ENCODE measurements at places on chromosomes 5 and 9.

- no peak for DNase-seq
Measured at GRCh38 chr5:79793722-79794121, 104.1 kb downstream of the CMYA5 start.

DNA sequence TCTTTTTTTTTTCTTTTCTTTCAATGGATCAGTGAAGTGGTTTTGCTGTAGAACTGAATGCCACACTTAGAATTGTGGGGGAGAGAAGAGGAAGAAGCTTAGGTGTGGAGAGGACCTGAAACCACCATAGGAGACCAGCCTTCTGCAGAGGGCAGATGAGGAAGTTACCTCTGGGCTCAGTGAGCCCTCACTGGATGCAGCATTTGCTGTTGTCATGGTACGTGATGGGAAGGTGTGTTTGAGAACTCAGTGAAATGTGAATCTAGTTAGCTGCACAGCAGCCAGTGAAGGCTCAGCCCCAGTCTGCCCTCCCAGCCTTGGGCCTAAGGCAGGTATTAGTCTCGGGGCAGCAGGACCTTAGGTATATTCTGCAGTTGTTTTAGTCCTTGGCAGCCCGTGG is 17.5 kb downstream of the CYFIP2 start:
- no peak for DNase-seq

GRCh38 chr5:176184608-176185132 is 53.6 kb upstream of the SIMC1 start:
- no peak for DNase-seq

DNA sequence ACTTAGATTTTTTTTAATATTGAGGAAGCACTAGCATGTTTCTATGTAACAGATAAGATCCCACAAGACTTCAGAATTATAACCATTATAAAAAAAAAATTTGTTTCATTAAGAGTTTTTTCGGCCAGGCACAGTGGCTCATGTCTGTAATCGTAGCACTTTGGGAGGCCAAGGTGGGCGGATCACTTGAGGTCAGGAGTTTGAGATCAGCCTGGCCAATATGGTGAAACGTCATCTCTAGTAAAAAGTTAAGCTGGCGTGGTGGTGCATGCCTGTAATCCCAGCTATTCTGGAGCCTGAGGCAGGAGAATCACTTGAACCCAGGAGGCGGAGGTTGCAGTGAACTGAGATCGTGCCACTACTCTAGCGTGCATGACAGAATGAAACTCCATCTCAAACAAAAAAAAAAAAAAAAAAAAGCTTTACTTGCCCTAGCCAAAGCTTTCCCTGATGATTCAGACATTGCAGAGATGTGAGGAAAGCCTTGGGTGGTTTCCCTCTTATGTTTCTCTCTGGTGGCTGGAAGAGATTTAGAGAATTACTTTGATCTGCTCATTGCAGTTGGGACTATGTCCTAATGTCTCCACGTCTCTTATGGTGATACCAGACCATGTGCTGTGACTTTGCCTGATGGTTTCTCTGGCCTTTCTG is 65.4 kb downstream of the EGFLAM start:
- no peak for DNase-seq

DNA sequence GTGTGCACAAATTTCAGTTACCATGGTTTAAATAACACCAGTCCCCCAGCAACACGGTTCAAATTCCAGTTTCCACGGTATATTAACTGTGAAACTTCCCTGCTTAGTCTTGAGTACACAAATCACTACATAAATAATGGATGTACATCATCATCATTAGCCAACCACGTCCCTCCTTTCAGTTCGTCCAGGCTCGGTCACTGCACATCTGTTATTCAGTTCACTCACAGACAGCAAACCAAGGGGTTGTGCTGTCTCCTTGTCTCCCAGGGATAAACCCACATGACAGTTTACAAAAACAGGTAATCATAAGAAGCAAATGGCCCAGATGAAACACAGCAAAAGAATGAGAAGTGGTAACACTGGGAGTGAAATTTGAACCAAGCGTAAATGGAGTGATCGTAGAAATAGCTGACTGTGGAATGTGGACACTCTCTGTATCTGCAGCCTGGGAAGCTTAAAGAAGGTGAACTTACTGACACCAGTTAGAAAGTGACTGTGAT is 61.0 kb upstream of the RAD23B start:
- peak; percentile 78 for DNase-seq

- DNase-seq: no peak
Measured at GRCh38 chr9:133423216-133423615, 1.0 kb downstream of the ADAMTS13 start.

DNA sequence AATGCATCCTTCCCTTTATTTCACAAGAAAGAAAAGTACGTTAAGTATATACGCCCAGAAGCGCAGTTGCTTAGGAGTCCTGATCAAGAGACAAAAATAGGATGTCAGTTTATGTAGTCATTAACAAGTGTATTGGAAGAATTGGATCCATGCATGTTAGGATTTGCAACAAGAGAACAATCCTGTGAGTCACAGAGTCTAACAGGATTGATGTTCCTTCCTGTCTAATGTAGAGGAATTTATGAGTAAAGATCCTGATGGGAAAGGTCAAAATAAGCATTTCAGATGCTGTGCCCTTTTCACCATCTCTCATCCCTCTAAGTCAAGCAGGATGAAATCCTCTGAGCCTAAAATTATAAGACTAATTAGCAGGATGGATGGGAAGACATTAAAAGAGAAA is 406.0 kb upstream of the GRIA1 start:
- no peak for DNase-seq

GRCh38 chr9:4662989-4663792 is 1.1 kb downstream of the PLPP6 start:
- DNase-seq: no peak

DNA sequence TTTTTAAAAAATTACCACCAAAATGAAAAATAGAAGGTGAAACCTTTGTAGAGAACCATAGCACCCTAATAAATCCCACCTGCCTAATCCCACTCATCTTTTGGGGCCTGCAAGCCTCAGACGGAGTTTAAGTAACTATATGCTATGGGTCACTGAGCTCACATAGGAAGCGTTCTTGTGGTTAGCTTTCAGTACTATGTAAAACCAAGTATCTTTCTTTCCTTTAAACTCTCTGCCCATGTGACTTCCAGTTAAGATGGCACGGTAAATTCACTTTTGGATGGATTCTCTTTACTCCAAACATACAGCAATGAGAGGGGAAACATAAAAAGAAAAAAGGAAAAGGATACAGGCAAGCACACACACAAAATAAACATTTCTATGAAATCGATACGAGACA is 50.9 kb downstream of the FANCC start:
- DNase-seq: no peak

DNA sequence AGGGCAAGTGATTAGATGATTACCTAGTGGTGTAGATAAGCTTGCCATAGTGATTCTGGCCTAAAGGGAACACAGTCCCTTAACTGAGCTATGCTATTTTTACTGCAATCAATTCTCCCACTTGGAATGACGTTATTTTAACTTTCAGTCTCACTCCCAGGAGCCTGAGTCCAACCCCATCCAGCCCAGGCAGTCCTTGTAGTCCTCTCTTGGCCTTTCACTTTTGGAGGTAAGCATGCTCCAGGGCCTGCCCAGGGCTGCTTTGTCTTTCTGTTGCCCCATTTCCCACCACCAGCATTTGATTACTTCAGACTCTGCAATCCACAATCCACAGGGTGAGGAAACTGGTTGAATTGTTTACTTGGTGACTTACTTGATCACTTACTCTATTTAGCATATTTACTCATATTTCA is 233.0 kb downstream of the CD180 start:
- DNase-seq: no peak

- DNase-seq: no peak
Measured at GRCh38 chr9:114261987-114262386, 60.9 kb upstream of the ORM1 start.

GRCh38 chr5:129653057-129653375 is 94.9 kb upstream of the MINAR2 start:
- peak; percentile 77 for DNase-seq

GRCh38 chr9:5375790-5376477 is 36.3 kb upstream of the RLN1 start:
- DNase-seq: no peak

GRCh38 chr5:38515646-38516045 is 40.8 kb downstream of the LIFR start:
- DNase-seq: no peak

DNA sequence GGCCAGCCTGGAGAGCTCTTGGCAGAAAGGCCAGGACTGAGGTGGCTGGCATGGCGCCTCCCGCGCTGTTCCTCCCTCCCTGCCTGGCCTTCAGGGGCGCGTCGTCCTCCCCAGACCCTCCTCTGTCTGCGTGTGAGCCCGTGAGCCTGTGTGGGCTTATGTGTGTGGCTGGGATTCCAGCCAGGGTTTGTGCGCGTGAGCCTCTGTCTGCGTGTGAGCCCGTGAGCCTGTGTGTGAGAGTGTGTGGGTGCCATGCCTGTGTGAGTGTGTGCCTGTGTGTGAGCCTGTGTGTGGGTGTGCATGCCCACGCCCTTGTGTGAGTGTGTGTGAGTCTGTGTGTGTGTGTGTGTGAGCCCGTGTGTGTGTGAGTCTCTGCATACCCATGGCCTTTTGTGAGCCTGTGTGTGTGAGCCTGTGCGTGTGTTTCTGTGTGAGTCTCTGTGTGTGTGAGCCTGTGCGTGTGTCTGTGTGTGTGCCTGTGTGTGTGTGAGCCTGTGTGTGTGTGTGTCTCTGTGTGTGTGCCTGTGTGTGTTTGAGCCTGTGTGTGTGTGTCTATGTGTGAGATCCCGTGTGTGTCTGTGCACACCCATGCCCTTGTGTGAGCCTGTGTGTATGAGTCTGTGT is 13.0 kb downstream of the RXRA start:
- no peak for DNase-seq

DNA sequence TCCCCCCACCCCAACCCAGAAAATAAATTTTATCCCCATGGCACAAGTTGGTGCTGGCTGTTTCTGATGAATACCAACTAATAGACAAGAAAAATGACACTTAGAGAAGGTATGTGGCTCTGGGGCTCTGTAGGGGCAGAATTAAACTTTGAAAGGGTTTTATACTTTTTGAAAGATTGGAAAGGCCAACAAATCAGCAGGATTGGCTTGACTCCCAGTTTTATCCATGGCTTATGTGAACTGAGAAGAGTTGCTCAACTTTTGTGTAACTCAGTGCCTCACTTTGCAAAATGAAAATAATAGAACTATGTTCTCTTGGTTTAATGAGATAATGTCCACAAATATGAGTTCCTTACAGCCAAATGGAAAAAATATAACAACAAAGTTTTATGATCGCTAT is 288.9 kb upstream of the KIF2A start:
- DNase-seq: no peak

DNA sequence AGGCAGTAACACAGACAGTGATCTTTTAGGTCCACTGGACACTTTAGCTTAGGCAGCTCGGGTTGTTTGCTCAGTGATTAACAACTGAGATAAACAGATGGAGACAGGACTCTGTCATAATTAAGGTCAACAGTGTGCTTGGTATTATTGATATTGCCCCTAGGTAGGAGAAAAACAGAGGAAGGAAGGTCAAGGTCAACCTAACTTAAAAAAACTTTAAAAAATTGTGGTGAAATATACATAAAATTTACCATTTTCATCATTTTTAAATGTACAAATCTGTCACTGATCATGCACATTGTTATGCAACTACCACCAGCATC is 2.1 kb upstream of the HSPA4 start:
- DNase-seq: no peak

DNA sequence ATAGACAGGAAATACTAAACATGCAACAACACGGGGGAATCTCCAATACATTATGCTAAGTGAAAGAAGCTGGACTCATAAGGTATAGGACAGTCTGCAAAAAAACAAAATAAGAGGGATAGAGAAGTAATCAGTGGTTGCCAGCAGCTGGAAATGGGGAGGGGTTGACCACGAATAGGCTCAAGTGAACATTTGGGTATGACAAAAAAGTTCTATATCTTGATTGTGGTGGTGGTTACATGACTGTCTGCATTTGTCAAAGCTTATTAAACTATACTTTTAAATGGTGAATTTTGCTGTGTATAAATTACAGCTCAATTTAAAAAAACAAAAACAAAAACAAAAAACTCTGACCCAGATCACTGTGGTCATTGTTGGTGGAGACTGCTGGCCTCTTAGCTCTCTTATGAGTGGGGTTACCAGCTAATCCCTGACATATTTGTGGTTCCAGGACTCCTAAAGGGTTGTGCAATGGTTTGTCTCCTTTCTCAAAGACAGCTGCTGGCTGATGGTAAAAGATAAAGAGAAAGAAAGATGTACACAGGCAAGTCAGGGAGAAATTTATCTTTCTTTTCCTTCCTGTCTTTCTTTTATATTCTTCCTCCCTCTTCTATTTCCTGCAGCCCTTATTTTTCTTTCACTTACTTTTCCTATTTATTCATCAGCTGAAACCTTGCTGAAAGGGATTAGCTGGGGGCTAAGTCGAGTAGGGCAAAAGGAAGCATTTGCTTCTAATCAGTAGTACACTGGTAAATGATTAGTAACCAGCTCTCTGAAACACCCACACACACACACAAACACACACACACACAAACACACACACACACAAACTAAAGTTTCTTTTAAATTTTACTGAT is 42.6 kb upstream of the APC start:
- DNase-seq: no peak

DNA sequence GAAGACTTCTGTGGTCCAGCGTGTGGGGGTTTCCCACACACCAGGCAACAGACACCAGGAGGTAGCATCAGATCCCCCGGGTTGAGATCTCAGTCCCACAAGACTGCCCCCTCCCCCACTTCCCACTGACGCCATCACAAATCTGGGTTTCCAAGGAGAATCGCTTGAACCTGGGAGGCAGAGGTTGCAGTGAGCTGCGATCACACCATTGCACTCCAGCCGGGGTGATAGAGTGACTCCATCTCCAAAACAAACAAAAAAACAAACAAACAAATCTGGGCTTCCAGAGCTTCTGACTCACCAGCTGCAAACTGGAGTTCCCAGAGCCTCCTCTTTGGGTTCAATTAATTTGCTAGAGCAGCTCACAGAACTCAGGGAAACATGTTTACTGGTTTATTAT is 4.7 kb upstream of the GBGT1 start:
- DNase-seq: no peak

DNA sequence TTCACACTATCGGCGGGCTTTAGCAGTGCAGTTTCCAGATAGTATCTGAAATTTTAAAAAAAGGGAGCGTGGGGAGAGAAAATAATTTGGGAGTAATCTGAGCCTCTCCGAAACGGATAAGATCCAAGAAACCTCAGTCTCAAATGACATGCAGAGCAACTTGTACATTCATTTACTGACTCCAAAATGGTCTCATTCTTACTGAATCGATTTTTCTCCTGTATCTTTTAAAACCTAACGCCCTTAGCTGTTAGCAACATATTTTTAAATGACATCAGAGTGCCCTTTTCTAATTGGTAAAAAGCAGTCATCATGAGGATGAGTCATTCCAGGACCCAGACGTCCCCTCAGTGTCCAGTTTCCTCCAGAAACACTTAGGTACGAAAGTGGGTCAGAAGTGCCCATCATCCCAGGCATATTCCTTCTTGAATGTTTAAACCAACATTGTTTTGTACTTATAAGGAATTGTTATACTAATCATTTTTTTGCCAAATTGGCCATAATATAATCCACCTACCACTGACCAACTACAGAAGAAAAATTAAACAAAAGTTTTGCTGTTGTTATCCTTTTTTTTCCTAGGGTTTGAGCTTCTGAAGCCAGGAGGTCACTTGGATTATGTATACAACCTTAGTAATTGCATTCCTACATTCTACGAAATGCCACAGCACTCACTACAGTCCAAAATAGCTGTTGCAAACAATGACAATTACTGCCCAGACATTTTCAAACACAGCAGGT is 354.4 kb downstream of the ADAMTS6 start:
- DNase-seq: no peak
